Karpas-422 (cell line): ENCODE measurements at places on chromosomes 4 and X.
A peak's percentile ranks its signal among the peaks of the same experiment; 100 is the strongest.

- H3K27me3 ChIP-seq: no peaks in the 10 kb centered on the region
- peak within 1 kb of the TSS; percentile 98 for H3K27ac ChIP-seq
- peaks cover 21% of the 10 kb centered on the region for H3K36me3 ChIP-seq
- peak; percentile 92 for DNase-seq
- peaks cover 40% of the 10 kb centered on the region for H3K4me1 ChIP-seq
- H3K4me3 ChIP-seq: peak within 1 kb of the TSS; percentile 69
Observed at GRCh38 chr4:113761620-113762185, at the start of gene CAMK2D. Gene CAMK2D (minus strand): TSS chr4:113761738. CDS start chr4:113761068, 670 bp downstream.

GRCh38 chr4:8198906-8199593, at the start of gene SH3TC1:
Gene SH3TC1 (plus strand): TSS chr4:8199290. CDS start chr4:8205195, 5,905 bp downstream.
- DNase-seq: peak; percentile 79
- H3K27me3 ChIP-seq: no peaks in the 10 kb centered on the region
- no peaks in the 10 kb centered on the region for H3K36me3 ChIP-seq
- H3K4me3 ChIP-seq: peak within 1 kb of the TSS; percentile 61
- no peak within 1 kb of the TSS for H3K27ac ChIP-seq
- peaks cover 36% of the 10 kb centered on the region for H3K4me1 ChIP-seq

- no peaks in the 10 kb centered on the region for H3K36me3 ChIP-seq
- no peak overlapping the region for H3K27ac ChIP-seq
- H3K4me1 ChIP-seq: no peaks in the 10 kb centered on the region
- no peak overlapping the region for H3K4me3 ChIP-seq
- DNase-seq: no peak
- no peaks in the 10 kb centered on the region for H3K27me3 ChIP-seq
Observed at GRCh38 chr4:22482250-22483127, 33.4 kb downstream of the ADGRA3 start.

GRCh38 chr4:145083891-145084605, 13.9 kb downstream of the ANAPC10 start:
- H3K4me1 ChIP-seq: no peaks in the 10 kb centered on the region
- DNase-seq: no peak
- no peak overlapping the region for H3K4me3 ChIP-seq
- peaks cover 51% of the 10 kb centered on the region for H3K36me3 ChIP-seq

GRCh38 chr4:74205046-74205445, 47.1 kb downstream of the MTHFD2L start:
- no peaks in the 10 kb centered on the region for H3K27me3 ChIP-seq
- H3K36me3 ChIP-seq: no peaks in the 10 kb centered on the region
- peaks cover 11% of the 10 kb centered on the region for H3K4me1 ChIP-seq

DNA sequence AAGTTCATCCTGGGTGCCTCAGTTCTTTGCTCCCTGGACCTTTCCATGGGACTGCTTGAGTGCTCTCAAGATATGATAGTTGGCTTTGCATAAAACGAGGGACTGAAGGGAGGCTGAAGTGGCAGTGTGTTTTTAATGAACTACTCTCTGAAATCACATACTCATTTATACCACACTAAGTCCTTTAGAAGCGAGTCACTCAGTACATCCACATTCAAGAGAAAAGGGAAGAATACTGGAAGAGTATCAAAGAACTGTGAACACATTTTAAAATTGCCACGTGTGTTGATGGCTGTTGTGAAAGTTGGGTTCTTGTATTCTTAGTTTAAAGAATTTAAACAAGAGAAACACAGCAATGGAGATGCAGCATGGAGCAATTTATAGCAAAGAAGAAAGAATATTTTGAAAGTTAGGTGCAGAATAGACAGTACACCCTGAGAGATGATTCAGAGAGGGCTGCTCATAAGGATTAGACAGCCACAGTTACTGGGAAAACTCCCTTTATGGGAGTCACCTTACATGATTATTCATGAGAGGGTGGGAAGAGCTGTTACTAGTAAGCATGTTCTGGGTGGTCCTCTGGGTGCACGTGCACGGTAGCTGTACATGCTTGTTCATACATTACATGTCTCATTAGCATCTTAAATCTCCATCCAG, 380.7 kb downstream of the ADGRL3 start:
- no peaks in the 10 kb centered on the region for H3K4me1 ChIP-seq
- no peak overlapping the region for H3K4me3 ChIP-seq
- no peak for DNase-seq
- H3K27me3 ChIP-seq: no peaks in the 10 kb centered on the region

DNA sequence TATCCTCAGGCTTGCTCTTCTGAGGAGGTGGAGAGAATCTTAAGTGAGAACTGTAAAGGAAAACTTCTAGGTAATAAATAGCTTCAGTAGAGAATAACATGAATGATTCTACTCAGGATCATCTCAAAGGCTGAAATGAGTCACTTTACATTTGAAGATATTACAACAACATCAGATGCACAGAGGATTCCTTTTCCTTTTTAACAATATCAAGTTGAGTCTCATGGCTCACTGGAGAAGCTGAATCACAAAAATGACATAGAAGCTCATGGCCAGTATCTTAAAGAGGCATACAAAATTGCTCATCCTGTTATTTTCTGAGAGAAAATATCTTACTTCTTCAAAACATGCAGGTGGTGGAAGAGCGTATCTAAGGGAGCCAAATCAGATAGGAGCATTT, 72.5 kb upstream of the EMCN start:
- H3K4me3 ChIP-seq: no peak overlapping the region
- H3K27me3 ChIP-seq: no peaks in the 10 kb centered on the region
- DNase-seq: no peak
- H3K36me3 ChIP-seq: no peaks in the 10 kb centered on the region
- H3K4me1 ChIP-seq: no peaks in the 10 kb centered on the region

- DNase-seq: no peak
- H3K4me3 ChIP-seq: no peak overlapping the region
- H3K36me3 ChIP-seq: no peaks in the 10 kb centered on the region
- H3K27me3 ChIP-seq: no peaks in the 10 kb centered on the region
Observed at GRCh38 chr4:42533042-42533441, 123.9 kb downstream of the ATP8A1 start.

GRCh38 chr4:16467061-16467460, 240.8 kb upstream of the TAPT1 start:
- no peak for DNase-seq
- no peaks in the 10 kb centered on the region for H3K4me1 ChIP-seq
- H3K27ac ChIP-seq: no peak overlapping the region
- H3K36me3 ChIP-seq: no peaks in the 10 kb centered on the region

- no peak for DNase-seq
- no peaks in the 10 kb centered on the region for H3K36me3 ChIP-seq
- no peaks in the 10 kb centered on the region for H3K4me1 ChIP-seq
- H3K27me3 ChIP-seq: no peaks in the 10 kb centered on the region
Observed at GRCh38 chrX:115491766-115492165, 69.2 kb upstream of the PLS3 start.

- peak; percentile 40 for DNase-seq
- H3K27me3 ChIP-seq: no peaks in the 10 kb centered on the region
- no peak overlapping the region for H3K4me3 ChIP-seq
- H3K27ac ChIP-seq: no peak overlapping the region
- H3K36me3 ChIP-seq: no peaks in the 10 kb centered on the region
Observed at GRCh38 chr4:183831026-183831446, 74.1 kb upstream of the STOX2 start.
